ENCODE measurements at places on chromosomes 2 and 18.
A peak's percentile ranks its signal among the peaks of the same experiment; 100 is the strongest.

GRCh38 chr2:233047667-233048066 lies 12.5 kb upstream of the INPP5D start:
- no peak for DNase-seq

- no peak for DNase-seq
These were observed 46.2 kb upstream of the ACVR1 start for GRCh38 chr2:157922336-157922735.

GRCh38 chr18:8065284-8065683 lies 498.2 kb downstream of the PTPRM start:
- no peak for DNase-seq

DNA sequence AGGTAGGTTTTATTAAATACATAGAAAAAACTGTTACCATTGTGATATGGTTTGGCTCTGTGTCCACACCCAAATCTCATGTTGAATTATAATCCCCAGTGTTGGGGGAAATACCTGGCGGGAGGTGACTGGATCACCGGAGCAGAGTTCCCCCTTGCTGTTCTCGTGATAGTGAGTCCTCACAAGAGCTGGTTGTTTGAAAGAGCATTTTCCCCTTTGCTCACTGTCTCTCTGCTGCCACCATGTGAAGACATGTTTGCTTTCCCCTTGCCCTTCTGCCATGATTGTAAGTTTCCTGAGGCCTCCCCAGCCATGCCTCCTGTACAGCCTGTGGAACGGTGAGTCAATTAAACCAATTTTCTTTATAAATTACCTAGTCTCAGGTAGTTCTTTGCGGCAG lies 352.7 kb upstream of the SLC39A10 start:
- DNase-seq: no peak

DNA sequence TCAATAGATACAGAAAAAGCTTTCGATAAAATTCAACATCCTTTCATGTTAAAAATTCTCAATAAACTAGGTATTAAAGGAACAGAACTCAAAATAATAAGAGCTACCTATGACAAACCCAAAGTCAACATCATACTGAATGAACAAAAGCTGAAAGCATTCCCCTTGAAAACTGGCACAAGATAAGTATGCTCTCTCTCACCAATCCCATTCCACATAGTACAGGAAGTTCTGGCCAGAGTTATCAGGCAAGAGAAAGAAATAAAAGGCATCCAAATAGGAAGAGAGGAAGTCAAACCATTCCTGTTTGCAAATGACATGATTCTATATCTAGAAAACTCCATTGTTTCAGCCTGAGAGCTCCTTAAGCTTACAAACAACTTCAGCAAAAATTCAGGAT lies 1145.8 kb upstream of the DDX18 start:
- DNase-seq: no peak

GRCh38 chr2:86825693-86826381 lies 35.1 kb upstream of the CD8A start:
- DNase-seq: no peak

DNA sequence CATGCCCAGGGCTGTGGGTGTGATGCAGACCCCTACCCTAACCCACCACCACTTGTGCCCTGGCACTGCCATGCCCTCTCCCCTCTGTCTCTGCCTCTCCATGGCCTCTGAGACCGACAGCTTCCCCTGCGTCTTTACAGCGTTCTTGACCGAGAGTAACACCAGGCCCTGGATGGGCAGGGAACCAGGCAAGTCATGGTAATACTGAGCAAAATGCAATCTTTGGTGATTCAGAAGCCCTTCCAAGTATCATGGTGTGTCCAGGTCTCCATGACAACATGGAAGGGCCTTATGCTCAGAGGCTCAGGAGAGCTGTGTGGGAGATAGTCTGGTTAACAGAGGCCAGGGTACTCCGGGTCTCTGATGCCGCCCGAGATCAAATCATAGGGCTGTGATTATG lies 176.1 kb downstream of the KLHL29 start:
- peak; percentile 65 for DNase-seq

DNA sequence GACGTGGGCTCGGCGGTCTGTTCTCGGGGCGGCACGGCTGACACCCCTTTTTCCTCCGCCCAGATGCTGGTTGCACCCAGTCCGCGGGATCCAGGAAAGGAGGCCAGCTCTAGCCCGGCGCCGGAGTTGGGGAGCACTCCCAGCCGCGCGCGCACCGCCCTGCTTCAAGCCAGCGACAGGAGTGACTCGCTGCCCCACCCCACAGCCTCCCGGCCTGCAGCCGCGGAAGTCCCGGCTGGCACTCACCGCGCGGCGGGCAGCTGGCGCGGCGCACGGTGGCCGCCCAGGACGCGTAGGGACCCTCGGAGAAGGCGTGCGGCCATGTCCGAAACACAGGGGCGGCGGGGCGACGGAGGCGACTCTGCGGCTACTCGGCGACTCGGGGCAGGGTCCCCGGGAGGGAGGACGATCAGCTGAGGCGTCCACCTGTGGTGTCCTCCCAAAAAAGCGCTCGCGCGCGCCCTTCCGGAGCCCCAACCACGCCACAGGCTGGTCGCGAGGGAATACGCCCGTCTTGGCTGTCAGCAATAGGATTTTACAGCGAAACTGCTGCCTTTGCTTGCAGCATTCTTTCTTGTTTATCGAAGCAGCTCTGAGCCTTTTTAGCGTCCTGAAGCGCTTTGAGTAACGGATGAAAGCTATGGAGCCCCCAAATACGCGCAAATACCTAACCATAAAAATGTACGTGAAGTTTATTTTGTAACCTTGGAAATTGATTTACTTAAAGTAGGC lies at the start of gene ACADL:
ACADL (minus strand) TSS at position 507 of the 732 bp plus-strand sequence; CDS start at position 323, 184 bp downstream.
- no peak for DNase-seq

GRCh38 chr2:100818606-100819369 lies 1.2 kb upstream of the NPAS2 start:
- peak; percentile 49 for DNase-seq

DNA sequence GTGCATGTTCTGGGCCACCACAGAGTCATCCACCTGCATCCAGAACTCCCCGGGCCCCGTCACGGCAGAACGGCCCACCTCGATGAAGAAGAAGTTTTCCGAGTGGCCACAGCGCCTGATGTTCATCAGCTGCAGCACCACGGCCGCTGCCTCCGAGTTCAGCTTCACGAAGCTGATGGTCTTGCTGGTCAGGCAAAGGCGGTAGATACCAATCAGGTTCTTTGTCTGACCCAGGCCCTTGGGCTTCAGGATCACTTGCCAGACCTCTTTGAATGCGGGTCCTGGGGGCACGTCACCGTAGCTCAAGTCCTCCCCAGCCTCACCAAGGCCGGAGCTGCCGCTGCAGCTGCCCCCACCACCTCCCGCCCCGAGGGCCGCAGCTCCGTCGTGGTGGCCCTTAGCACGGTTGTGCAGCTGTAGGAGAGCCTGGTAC lies 1.6 kb downstream of the IRS1 start:
- DNase-seq: no peak

- DNase-seq: no peak
These were observed 8.7 kb downstream of the PHOSPHO2 start for GRCh38 chr2:169702996-169703395.

DNA sequence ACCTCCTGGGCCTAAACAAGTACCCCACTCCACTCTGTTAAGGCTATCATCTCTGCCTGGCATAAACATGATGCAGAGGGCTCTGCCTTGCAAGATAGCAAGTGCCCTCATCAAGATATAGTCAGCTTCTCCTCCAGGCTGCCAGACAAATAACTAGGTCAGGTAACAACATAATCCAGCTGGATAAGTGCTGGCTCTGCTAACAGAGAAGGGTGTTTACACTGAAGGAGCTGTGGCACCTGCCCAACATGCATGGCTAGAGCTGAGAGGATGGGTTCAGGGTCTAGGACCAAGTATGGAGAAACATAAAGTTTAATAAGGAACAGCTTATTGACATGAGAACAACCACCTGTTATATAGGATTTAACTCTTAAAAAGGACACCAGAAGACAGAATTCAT lies 42.8 kb downstream of the DLGAP1 start:
- DNase-seq: no peak

- DNase-seq: no peak
These were observed 79.3 kb downstream of the TGFA start for GRCh38 chr2:70474256-70474848.

GRCh38 chr2:2623939-2624338 lies 292.9 kb upstream of the MYT1L start:
- no peak for DNase-seq

DNA sequence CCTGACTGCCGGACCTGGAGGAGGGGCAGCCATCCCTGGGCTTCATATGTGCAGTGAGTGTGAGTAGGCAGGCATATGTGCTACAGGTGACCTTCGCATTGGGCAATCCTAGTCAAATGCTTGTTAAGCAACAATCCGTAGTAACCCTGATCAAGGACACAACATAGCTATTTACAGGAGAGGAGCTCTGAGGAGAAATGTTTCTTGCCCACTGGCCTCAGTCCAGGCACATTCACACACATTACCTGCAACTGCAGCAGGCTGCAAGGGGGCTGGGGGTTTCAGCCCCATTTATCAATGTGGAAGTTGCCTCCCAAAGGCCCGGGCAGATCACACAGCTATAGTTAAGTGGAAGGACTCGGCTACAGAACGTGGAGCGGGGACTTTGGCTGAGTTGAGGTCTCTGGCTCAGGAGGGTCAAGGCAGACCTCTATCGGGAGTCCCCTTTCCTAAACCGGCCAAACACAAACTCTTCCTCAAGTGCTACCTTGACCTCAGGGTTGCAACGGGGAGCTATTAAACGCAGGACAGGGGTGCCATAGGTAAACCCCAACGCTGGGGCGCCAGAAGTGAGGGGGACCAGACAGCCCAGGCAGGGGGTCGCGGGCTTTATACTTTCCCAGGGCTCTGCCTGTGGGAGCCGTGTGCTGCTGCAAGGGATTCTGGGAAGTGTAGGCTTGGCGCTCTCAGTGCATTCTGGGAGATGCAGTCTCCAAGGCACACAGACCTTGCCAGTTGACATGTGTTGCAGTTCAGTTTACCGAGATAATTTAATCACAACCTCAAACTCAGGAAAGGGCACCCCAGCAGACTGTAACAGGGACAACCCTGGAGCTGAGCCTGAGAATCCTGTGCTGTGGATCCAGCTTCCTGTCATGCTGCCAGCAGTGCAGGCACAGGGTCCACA lies 9.4 kb downstream of the KHK start:
- DNase-seq: no peak

DNA sequence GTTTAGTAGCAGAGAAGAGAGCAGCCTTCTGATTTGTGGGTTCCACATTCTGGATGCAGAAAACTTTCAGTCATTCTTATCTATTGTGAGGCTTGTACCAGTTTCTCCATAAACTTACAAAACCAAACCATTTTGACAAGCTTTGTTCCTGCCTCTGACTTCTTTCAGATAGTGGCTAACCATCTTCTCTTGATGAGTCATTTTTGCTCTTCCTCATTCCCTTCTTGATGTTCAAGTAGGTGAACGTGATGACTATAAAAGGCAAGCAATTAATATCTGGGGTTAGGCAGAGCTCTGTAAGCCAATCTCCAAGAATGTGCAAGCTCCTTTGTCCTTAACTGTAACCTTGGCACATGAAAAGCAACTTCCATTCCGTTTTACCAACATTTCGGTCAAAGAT lies 2083.1 kb upstream of the PIK3C3 start:
- DNase-seq: no peak

DNA sequence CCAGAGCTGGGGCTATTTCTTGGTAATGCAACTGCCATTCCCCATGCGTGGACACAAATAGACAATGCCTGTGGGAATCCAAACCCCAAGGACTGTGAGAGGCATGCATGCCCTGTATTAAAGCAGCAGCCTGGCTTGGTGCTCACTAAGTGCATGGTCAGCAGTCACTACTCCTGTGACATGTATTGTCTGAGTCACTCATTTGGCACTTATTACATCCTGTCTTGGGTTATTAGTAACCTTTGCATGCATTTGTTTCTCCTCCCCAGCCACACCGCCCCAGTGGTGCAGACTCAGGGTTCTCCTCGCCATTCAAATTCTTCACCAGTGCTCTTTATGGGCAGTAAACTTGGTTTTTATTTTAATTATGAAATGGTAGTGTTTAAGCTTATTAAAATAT lies 30.2 kb downstream of the PRKCE start:
- DNase-seq: peak; percentile 71

- no peak for DNase-seq
These were observed 4.0 kb downstream of the SNORC start for GRCh38 chr2:232873909-232874641.

DNA sequence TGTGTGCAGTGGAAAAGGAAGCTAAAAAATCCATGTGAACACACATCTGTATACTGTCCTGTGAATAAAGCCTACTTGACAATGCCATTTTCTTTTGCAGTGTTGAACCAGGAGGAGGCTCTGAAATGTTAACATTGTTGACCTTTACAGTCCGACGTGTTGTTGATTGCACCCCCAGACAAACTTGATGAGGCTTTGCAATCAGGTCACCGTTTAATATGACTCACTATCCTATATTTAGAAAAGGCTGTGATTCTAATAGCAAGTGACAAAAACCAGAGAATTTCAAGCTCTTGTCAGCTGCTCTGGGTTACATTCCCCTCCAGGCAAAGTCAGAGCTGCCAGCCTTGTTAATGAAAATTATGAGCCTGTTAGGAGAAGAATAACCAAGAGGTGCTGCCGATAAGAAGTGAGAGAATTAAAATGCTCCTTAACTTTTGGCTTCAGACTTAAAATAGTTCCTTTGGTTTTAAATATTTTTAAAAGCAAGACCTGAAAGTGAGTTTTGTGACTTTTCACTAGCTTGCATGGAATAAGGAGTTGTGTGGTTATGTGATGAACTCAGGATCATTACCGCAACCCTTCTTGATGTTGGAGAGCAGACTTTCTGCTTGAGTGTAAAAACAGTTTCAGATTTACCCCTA lies 162.1 kb downstream of the QPCT start:
- no peak for DNase-seq

- DNase-seq: no peak
These were observed 46.8 kb downstream of the MRPS5 start for GRCh38 chr2:95074663-95075439.

DNA sequence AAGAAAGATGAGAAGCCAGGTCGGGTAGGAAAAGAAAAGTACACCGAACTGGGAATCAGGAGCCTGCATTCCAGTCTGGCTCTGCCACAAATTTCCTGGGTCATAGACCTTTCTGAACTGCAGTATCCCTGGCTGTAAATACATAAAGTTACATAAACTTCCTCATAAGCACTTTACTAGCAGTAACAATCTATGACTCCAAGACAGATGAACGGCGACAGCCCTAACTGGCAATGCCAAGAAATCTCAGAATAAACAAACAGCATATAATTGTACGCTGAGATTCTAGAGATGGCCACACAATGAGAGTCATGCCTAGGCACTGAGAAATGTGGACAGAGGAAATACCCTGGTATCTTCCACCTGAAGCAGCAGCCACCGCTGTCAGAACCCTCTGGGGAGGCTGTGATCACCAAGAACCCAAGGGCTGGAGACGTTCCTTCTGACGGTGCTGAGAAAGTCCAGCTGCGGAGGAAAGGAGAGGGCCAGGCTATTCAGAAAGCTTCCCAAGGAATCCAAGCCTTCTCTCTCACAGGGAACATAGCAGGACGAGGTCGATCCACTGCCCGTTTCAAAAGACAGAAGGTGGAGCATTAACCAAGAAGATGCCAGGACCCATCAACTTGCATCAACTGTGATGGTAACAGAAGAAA lies 89.3 kb upstream of the SLC66A3 start:
- no peak for DNase-seq

All from stromal cell of bone marrow (primary cell).